CD4-positive, alpha-beta T cell treated with Interleukin-4 for 4 hours (primary cell): ENCODE measurements at places on chromosomes 7 and 10.
A peak's percentile ranks its signal among the peaks of the same experiment; 100 is the strongest.

- DNase-seq, result no peak
These were observed 96.2 kb downstream of the LHPP start for GRCh38 chr10:124557648-124558338.

GRCh38 chr7:158500651-158501052 is 87.0 kb downstream of the PTPRN2 start:
- no peak for DNase-seq

DNA sequence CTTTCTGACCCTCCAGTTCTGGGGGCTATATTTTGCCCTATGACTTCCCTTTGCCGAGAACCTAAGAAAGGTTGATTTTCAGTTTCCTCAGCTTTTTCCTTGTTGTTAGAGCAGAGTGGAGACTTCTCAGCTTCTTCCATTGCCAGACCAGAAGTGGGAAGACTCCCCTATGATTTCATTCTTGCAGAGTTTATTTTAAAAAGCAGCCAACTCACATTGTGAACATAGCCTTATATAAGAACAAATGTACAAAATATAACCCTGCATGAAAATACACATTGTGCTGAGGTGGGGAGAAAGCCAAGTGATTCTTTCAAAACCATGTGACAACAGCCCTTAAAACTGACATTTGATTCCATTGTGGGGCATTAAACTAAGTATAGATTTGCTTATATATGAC is 33.8 kb upstream of the FZD8 start:
- no peak for DNase-seq

GRCh38 chr10:31953480-31953879 is 24.8 kb upstream of the ARHGAP12 start:
- no peak for DNase-seq

- peak; percentile 36 for DNase-seq
These were observed 213.7 kb downstream of the ELMO1 start for GRCh38 chr7:37234928-37235327.

DNA sequence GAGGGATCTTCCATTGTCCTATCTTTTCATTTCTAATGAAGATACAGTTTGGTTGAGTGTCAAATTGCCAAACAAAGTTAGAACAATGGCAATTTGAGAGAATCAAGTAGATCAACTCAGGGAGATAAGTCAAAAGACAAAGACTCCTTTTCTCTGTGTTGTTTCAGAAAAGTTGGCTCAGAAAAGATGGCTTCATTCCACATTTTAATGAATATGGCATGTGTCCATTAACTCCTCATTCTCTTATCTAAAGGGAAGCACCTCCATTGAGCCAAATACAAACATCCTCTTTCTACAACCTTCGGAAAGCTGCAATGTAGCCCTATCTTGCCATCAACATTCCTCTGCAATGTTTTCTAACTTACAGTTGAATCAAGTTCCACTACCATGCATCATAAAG is 939.0 kb upstream of the C7orf33 start:
- DNase-seq, result no peak

DNA sequence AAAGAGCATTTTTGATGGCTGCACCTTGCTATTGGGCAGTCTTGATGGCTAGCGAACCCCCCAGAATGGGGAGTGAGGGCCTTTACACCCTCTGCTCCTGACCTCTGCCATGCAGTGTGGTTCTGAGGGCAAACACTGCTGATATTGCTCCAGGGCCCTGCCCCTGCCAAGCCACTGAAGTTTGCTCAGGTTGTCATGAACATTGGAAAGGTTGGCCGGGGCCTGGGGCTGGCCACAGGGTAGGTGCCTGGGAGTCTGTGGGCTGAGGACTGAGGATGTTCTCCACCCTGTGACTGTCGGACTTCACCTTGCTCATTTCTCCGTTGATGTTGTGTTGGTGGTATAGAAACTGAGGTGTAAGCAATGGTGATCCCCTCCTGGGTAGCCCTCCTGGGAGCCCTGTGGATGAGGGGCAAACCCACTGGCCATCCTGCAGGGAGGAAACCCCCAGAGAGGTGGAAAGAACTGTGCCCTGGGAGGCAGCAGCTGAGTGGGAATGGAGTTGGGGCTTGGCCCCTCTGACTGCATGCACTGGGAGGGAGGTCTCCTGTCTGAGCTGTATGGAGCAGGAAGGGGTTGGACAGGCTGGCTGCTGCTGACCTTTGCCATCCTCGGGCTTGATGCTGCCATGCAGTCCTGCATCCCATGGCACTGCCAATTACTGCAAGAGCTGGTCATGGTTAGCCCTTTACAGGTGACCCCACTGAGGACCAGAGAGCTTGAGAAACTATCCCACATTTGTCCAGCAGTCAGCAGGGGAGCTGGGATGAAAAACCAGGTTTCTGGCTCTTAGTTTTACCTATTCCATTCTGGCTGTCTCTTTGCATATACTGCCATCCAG is 77.1 kb downstream of the SH2D4B start:
- no peak for DNase-seq

GRCh38 chr7:105825371-105825770 is 51.0 kb downstream of the ATXN7L1 start:
- no peak for DNase-seq

DNA sequence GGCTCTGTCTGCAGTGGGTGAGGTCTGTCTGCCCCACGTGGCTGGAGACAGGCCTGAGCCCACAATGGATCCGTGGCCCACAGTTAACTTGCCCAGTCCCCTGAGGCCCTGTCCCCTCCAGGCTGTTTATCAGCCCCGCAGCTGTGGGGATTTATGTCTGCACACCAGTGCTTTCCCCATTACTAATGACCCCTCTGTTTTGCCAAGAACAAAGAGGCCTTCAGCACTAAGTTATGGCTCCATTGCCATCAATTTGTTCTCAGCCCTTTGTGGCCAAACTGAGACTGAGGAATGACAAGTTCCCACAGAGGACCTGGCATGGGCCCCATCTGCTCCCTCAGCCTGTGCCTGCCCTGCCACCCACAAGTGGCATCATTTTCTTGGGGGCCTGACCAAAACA is 138.2 kb downstream of the C10orf105 start:
- DNase-seq, result no peak

- peak; percentile 39 for DNase-seq
These were observed 768 bp downstream of the CHCHD2 start for GRCh38 chr7:56105508-56105907.

- DNase-seq, result peak; percentile 3
These were observed 17.4 kb downstream of the C7orf57 start for GRCh38 chr7:48052748-48053147.

- no peak for DNase-seq
These were observed 121.6 kb upstream of the WDR11 start for GRCh38 chr10:120729547-120729946.
